Central memory CD8-positive, alpha-beta T cell (primary cell): ENCODE measurements at places on chromosomes 1 and 21.

DNA sequence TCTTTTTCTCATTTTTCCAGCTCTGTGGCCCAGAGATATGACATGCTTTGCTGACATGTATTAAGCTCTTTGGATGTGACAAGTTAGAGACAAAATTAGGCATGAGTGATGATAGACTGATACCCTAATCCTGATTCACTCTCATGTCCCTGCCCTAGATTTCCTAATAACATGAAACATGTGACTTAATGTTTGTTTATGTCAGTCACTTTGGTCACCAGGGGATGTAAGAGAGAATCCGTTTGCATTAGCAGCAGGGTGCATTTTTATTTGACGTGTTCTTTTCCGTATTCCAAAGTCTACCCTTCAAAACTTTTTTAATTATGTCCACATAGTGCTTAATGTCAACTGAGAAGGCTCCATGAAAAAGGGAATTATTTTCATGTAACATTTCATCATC is 192.4 kb downstream of the HMCN1 start:
- DNase-seq = no peak
- no peaks in the 10 kb centered on the region for H3K27me3 ChIP-seq
- no peaks in the 10 kb centered on the region for H3K4me1 ChIP-seq
- no peak overlapping the region for H3K27ac ChIP-seq

GRCh38 chr1:234633246-234634003 is 23.4 kb upstream of the IRF2BP2 start:
- no peak for DNase-seq
- H3K4me1 ChIP-seq = no peaks in the 10 kb centered on the region
- H3K4me3 ChIP-seq = no peak overlapping the region
- H3K27me3 ChIP-seq = peaks cover 9% of the 10 kb centered on the region
- no peak overlapping the region for H3K27ac ChIP-seq

DNA sequence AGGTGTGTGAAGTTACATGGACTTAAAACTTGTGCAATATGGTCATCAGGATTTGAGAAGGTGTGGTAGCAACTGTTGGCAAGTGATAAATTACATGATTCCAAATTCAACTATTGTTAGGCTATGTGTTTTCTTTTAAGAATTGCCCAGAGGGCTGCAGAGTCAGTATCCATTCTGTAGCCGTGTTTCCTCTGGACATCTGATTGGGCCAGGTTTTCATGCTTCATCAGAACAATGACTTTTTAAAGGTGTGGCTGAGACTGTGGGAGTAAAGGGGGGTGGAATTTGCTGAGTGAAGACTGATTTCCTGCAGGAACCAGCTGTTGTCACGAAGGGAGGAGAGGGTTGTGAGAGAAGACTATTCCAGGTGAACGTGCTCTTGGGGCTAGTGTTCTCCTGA is 1.7 kb upstream of the HRNR start:
- H3K27ac ChIP-seq = no peak overlapping the region
- no peak for DNase-seq
- no peaks in the 10 kb centered on the region for H3K4me1 ChIP-seq
- peaks cover 26% of the 10 kb centered on the region for H3K27me3 ChIP-seq
- no peaks in the 10 kb centered on the region for H3K36me3 ChIP-seq

- peak; percentile 23 for DNase-seq
- peaks cover 35% of the 10 kb centered on the region for H3K4me1 ChIP-seq
- H3K4me3 ChIP-seq = peak within 1 kb of the TSS; percentile 69
- no peaks in the 10 kb centered on the region for H3K36me3 ChIP-seq
These were observed at the start of gene NTRK1 for GRCh38 chr1:156860628-156861423. Gene NTRK1 (plus strand): TSS chr1:156860865. CDS start chr1:156860935, 70 bp downstream.

GRCh38 chr1:97245682-97246081 is 524.1 kb downstream of the PTBP2 start:
- no peak for DNase-seq
- H3K27me3 ChIP-seq = no peaks in the 10 kb centered on the region
- H3K27ac ChIP-seq = no peak overlapping the region
- H3K4me3 ChIP-seq = no peak overlapping the region
- peaks cover 1% of the 10 kb centered on the region for H3K36me3 ChIP-seq

DNA sequence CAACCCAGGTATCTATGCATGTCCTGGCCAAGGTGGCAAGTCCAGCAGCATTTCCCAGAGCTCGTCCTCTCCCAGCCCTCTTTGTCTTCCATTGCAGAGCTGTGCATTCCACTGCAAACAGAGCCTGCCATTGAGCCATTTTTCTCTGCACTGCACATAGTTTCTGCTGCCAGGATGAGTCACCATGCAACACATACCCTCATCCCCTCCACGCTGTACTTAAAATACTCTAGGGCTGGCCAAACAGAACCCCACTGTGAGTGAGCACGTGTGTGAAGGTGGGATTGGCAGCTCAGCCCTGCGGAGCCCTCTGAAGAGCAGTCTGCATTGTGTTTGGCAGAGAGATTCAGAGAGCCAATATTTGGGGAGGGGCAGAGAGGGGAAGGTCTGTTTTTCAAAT is 3.9 kb upstream of the ATP1B1 start:
- H3K27me3 ChIP-seq = no peaks in the 10 kb centered on the region
- H3K27ac ChIP-seq = no peak overlapping the region
- no peak for DNase-seq
- H3K36me3 ChIP-seq = peaks cover 7% of the 10 kb centered on the region
- no peak overlapping the region for H3K4me3 ChIP-seq

- H3K27ac ChIP-seq = no peak within 1 kb of the TSS
- no peak for DNase-seq
- peaks cover 5% of the 10 kb centered on the region for H3K36me3 ChIP-seq
- H3K4me3 ChIP-seq = no peak within 1 kb of the TSS
- H3K4me1 ChIP-seq = peaks cover 17% of the 10 kb centered on the region
These were observed at the start of gene CRYBG2 for GRCh38 chr1:26353976-26354820. Gene CRYBG2 (minus strand): TSS chr1:26354130. CDS start chr1:26346657, 7,473 bp downstream.

- no peak overlapping the region for H3K4me3 ChIP-seq
- H3K36me3 ChIP-seq = peaks cover 2% of the 10 kb centered on the region
- no peak for DNase-seq
These were observed 2.9 kb downstream of the MPL start for GRCh38 chr1:43340559-43340958.

DNA sequence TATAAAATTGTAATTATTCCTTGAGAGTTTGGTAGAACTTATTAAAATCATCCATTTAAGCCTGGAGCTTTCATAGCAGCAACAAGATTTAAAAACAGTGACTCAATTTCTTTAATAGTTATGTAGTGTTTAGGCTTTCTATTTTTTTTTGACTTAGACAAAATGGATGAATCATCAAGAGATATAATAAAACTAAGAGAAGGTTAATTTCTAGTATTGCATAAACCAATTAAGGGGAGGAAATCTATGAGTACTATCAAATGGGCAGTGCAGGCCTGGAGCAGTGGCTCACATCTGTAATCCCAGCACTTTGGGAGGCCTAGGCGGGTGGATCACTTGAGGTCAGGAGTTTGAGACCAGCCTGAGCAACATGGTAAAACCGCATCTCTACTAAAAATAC is 416.3 kb upstream of the USP24 start:
- H3K4me3 ChIP-seq = no peak overlapping the region
- no peak overlapping the region for H3K27ac ChIP-seq
- H3K36me3 ChIP-seq = no peaks in the 10 kb centered on the region
- H3K27me3 ChIP-seq = peaks cover 43% of the 10 kb centered on the region
- no peak for DNase-seq

GRCh38 chr21:27555996-27556395 is 589.1 kb upstream of the ADAMTS5 start:
- H3K27ac ChIP-seq = no peak overlapping the region
- DNase-seq = no peak
- H3K4me3 ChIP-seq = no peak overlapping the region
- H3K27me3 ChIP-seq = no peaks in the 10 kb centered on the region
- no peaks in the 10 kb centered on the region for H3K36me3 ChIP-seq
- H3K4me1 ChIP-seq = no peaks in the 10 kb centered on the region

DNA sequence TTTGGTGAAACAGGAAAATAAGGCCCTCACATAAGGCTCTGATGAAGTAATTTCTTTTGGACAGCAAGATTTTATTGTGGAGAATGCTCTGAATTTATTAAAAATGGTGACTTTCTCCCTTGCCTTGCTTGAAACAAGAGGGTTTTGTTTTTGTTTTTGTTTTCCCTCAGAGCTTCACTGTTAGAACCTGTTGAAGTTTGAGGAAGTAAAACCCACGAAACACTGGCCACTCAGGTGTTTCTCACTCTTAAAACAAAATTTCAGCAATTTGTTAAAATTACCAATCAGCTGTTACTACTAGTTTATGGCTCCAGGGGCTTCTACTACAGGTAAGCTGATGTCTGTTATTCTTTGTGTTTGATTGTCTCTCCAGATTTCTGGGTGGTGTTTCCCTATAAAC is 112.6 kb upstream of the B3GALT2 start:
- no peak for DNase-seq
- H3K4me1 ChIP-seq = no peaks in the 10 kb centered on the region
- H3K36me3 ChIP-seq = peaks cover 1% of the 10 kb centered on the region
- H3K4me3 ChIP-seq = no peak overlapping the region
- H3K27me3 ChIP-seq = no peaks in the 10 kb centered on the region
- H3K27ac ChIP-seq = no peak overlapping the region

- H3K4me3 ChIP-seq = peak overlapping the region; percentile 13
- H3K27me3 ChIP-seq = peaks cover 18% of the 10 kb centered on the region
- H3K4me1 ChIP-seq = no peaks in the 10 kb centered on the region
- DNase-seq = no peak
- H3K27ac ChIP-seq = no peak overlapping the region
These were observed 280.7 kb downstream of the LMX1A start for GRCh38 chr1:165075725-165076370.

DNA sequence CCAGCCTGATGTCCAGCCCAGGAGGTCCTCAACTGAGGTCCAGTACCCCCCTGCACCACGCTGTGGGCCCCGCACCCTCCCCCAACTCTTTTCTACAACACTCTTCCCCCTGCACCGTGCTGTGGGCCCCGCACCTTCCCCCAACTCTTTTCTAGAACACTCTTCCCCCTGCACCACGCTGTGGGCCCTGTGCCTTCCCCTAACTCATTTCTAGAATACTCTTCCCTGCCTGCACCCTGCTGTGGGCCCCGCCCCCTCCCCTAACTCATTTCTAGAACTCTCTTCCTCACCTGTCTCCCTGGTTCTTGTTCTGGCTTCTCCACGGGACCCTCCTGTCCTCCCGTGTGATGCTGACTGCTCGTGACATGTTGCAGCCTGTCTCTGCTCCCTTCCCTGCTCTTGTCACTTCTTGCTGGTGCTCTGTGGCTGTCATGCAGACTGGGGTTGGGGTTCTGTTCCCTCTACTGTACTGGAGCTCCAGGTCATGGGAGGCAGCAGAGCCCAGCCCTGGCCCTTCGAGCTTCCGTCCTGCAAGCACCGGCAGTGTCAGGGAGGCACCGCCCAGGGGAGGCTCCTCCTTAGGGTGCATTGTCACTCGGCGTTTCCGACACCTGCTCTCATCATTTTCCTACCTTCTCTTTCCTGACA is 160.1 kb upstream of the COL6A1 start:
- H3K4me3 ChIP-seq = no peak overlapping the region
- peaks cover 66% of the 10 kb centered on the region for H3K27me3 ChIP-seq
- H3K36me3 ChIP-seq = peaks cover 4% of the 10 kb centered on the region
- DNase-seq = no peak
- H3K4me1 ChIP-seq = peaks cover 16% of the 10 kb centered on the region
- no peak overlapping the region for H3K27ac ChIP-seq

DNA sequence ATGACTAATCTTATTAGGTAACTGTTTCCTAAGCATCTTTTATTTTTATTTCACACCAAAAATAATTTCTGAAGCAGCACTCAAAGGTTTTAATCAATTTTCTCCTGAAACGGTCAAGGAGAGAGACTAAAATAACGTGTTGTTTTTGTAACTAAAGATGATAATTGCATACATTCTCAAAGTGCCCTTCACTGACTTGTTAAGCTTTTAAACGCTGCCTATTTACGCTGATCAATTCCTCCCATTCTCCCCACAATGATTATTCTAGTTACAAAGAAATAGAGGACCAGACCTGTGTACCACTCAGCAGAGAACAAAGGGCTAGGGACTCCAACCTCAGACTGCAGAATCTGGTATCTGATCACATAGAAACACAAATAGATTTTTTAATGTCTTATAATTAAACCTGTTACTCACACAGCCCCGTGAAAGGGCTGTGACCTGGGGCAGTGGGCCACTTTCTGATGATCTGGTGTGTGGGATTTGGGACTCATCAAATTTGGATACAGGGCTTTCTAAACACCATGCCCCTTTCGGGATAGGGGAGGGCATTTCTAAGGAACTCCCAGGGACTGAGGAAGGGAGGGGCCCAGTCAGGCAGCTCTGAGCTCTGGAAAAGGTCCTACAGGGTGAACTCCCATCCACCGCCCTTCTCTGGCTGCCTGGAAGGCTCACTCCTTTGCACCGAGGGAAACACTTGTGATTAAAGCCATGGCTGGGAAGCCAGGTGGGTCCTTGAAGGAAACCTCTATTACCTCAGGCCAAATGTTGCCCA is 65.2 kb downstream of the BCAR3 start:
- no peaks in the 10 kb centered on the region for H3K27me3 ChIP-seq
- peak overlapping the region; percentile 30 for H3K4me3 ChIP-seq
- peaks cover 19% of the 10 kb centered on the region for H3K4me1 ChIP-seq
- peaks cover 2% of the 10 kb centered on the region for H3K36me3 ChIP-seq

DNA sequence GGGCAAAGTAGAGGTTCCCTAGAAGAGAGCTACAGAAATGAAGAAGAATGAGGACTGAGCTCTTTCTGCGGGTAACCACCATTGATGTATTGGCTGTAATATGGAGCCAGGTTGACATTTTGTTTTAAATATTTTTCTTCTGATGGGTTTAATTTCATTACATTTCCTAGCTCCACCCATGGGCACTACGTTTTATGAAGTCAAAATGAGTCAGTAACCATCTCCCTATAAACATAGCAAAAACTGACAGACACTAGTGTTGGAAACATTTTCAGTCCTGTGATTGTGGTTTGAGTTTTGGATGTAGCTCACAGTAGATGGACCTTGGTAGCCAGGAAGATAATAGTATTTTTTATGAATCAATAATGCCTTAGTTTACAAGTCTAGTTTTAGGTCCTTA is 470.4 kb upstream of the B3GALT2 start:
- no peak for DNase-seq
- no peaks in the 10 kb centered on the region for H3K4me1 ChIP-seq
- H3K4me3 ChIP-seq = no peak overlapping the region
- H3K27me3 ChIP-seq = no peaks in the 10 kb centered on the region
- no peak overlapping the region for H3K27ac ChIP-seq

DNA sequence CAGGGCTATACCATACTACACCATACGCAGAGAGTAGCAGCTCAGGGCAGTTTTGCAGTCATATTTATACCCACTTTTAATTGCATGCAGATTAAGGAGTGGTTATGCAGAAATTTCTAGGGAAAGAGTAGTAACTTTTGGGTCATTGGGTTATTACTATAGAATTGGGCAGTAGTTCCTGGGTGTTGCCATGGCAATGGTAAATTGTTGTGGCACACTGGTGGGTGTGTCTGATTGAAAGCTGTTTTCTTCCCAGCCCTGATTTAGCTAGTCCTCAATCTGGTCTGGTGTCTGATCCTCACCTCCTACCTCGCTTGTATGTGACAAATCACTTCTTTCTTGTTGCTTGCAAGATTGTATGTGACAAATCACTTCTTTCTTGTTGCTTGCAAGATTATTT is 30.5 kb downstream of the CYP4A11 start:
- no peak overlapping the region for H3K27ac ChIP-seq
- no peak overlapping the region for H3K4me3 ChIP-seq
- no peaks in the 10 kb centered on the region for H3K36me3 ChIP-seq
- H3K4me1 ChIP-seq = no peaks in the 10 kb centered on the region
- DNase-seq = no peak
